M059J (cell line): ENCODE measurements at places on chromosomes 1 and 21. TPM values are rescaled to one million over a fixed set of nuclear protein-coding genes. Genes with fewer than 3 reads are reported as not detected.

DNA sequence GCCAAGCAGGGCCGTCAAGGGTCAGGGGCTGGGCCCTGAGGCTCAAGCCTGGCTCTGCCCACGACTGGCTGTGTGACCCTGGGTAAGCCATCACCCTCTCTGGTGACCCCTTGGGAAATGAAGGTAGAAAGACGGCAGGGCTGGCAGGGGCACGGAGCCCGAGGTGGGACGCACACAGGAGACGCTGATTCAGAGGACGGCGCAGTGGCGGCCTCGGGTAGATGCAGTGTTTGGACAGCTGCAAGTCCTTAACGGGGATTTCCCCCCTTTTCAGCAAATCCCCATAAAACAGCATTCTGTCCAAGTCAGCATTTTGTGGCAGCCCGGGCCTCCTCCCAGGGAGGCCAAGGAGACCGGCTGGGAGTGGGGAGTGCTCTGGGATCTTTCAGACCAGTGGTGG is 16.7 kb downstream of the COL8A2 start:
- peak; percentile 64 for DNase-seq

GRCh38 chr1:61568460-61569302 is 156.3 kb downstream of the TM2D1 start:
- DNase-seq, result no peak

RHD gene
- not detected in 2 replicates for total RNA-seq

MAD2L2 gene
- 129 and 141 TPM in 2 replicates for total RNA-seq

DNA sequence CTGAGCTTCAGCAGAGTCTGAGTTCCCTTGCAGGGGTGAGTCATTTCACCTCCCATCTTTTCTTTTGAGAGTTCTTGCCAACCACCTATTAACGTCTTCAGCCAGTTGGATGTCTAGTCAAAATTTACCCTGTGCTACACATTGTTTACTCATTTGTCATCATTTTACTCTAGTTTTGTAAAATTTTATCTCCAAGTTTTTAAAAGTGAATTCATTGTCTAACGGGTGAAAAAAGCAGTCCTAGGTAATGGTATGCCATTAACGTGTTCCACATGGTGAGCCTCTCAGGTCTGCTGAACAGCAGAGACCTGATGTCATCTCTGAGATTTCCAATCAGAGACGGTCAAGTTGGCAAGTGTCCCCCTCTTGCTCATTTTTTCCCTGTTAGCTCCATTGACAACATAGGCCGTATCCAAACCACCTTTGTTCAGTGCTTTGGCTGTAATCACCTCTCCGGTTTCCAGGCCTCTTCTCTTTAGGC is 85.4 kb downstream of the TBX15 start:
- DNase-seq, result peak; percentile 71

DNA sequence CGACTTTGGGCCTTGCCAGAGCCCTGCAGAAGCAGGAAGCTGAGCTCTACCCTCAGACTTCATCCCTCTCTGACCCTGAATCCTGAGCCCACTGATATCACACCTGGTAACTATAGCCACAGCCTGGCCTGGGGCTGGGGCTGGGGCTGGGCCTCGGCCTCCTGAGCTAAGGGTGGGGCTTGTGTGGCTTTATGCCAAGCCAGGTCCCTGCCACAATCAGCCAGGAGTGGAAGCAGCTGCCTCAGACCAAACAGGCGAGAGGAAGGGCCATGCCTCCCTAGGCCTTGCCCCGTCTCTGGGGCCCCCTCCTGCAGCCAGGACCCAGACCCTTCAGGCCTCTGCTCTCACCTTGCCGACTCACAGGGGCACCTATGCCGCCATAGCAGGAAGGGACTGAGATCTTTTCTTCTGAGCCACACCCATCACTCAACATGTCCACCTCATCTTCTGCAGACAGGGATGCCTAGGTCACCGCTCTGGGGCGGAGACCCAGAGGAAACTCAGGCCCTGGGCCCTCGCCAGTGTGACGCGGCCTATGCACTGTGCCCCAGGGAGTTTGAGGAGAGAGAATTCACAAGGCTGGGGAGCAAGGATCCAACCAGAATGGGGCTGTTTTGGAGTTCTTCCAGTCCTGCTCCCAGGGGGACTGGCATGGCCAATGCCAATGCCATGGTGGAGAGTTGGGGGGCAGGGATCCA is 5.7 kb downstream of the UBXN11 start:
- DNase-seq, result no peak

GRCh38 chr1:54249819-54250435 is 50.0 kb downstream of the MRPL37 start:
- DNase-seq, result peak; percentile 75

GRCh38 chr1:190022709-190023108 is 455.0 kb downstream of the BRINP3 start:
- DNase-seq, result peak; percentile 23

DNA sequence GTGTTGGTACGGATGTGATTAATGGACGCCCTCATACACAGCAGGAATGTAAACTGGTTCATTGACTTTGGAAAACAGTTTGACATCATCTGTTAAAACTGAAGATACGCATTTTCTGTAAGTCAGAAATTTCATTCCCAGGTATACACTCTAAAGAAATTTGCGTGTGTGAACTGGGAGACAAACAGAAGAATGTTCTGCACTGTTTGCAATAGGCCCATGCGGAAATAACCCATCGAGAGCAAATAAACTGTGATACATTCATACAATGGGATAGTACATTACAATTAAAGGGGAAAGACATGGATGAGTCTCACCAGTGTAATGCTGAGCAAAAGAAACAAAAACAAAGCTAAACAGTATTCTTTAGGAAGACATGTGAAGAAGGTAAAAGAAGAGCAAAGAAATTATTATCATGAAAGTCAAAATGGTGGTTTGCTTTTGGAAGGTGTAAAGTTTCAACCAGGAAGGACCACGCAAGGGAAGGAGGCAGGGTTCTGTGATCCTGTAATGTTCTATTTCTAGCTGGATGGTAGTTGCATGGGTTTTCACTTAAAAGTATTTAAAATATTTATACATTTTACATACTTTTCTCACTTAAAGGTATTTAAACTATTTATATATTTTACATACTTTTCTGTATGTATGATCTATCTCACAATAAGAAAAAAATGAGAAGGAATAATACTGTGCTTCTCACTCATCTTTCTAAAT is 30.3 kb downstream of the INTS7 start:
- DNase-seq, result no peak
